T-helper 17 cell (primary cell): ENCODE measurements at places on chromosomes 3 and 15. TPM values are rescaled to one million over a fixed set of nuclear protein-coding genes. Genes with fewer than 3 reads are reported as not detected.

DNA sequence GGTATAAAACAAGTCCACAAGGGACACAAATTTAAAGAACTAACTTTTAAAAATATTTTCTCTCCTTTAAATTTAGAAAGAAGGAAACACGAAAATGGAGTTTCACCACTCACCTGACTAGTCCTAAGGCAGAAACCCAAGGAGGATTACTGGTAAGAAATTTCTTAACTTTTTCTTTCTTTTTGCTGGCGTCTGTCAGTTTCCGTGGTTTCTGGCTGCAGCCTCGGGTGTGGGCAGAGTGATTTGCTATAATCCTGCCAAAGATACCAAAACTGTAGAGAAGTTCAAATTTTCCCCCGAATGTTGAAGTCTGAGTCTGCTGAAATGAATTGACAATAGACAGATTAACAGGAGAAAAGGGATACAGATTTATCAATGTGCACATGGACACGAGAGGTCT is 843.6 kb upstream of the ALCAM start:
- no peak for DNase-seq

DNA sequence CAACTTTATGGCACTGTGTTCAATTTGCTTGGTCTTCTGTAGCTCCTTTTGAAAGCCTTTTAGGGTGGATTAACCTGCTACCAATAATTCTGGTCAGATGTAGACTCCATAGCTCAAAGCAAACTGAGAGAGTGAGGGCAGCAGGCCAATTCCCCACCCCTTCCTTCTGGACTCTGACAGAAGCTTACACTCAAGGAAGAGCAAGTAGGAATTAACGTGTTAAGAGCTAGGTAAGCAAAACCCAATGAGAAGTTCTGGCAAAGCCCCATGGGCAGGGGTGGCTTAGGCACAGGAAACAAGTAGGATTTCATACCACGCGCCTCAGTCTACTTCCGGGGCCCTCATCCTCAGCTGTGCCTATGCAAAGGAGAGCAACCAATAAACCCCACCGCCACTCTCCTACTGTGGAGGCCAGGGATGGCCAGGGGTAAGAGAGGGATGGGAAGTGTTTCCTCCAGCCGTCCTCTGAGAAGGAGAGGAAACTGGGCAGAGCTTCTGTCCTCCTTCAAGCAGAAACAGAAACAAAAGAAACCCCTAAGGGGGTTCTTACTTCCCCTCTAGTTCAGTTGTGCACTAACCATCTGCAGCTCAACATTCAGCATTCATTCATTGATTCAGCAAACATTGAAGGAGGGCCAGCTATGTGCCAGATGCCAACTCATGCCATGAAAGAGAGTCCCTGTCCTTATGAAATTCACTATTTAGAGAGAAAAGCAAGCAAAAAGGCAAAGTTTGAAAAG is 12.6 kb downstream of the CCR5 start:
- no peak for DNase-seq

DNA sequence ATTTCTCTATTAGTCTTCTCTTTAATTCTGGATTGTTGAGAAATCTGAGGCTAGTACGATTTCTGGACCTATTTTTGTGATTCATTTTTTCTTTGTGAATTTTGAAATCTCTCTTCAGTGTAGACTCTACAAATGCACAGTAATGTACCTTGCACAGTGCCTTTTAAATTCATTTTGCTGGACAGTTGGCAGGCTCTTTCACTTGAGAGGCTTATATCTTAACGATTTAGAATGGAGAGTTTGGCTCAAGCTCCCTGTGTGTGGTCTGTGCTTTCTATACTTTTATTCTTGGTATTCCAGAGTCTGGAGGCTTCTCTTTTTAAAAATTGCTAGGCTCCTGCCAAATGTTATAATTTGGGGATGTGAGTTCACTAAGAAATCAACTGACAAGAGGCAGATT is 8.8 kb downstream of the CRYBG3 start:
- no peak for DNase-seq

- no peak for DNase-seq
Measured at GRCh38 chr3:83523470-83524073, 1435.2 kb upstream of the CADM2 start.

DNA sequence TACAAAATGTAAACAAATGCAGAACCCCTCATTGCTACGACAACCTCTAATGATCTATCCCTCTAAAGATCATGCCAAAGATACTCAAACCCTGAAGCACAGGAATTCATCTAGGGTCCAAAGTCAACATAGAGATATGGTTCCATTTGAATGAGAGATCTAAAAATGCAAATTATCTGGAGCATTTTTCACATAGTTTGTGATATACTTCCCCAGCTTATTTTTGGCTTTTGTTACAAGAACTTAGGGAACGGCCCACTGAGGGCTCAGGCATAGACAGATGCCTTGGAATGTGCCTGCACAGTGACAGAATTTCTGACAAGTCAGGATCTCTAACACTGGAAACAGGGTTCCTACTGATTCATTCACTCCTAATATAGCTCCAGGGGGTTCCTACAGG is 258.9 kb upstream of the THBS1 start:
- DNase-seq = no peak

DNA sequence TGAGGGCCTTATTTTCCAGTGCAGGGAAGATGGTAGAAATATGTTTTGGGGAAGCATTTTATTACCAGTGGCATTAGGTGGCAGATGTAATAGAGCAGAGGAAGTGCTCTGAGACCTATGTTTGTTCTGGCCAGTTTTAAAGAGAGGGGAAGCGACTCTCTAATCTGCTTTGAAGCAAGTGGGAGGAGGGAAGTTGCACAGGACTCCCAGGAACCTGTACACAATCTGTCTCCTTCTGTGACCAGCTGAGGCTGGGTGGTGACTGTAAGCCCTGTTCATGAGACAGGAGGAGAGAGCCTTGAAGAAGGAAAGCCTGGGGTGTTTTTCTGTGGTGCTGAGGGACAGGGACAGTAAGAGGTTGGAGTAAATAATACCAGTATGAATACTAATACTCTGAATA is 60.5 kb downstream of the LPP start:
- DNase-seq = no peak

- no peak for DNase-seq
Measured at GRCh38 chr3:47380026-47380600, 708 bp upstream of the PTPN23 start.

DNA sequence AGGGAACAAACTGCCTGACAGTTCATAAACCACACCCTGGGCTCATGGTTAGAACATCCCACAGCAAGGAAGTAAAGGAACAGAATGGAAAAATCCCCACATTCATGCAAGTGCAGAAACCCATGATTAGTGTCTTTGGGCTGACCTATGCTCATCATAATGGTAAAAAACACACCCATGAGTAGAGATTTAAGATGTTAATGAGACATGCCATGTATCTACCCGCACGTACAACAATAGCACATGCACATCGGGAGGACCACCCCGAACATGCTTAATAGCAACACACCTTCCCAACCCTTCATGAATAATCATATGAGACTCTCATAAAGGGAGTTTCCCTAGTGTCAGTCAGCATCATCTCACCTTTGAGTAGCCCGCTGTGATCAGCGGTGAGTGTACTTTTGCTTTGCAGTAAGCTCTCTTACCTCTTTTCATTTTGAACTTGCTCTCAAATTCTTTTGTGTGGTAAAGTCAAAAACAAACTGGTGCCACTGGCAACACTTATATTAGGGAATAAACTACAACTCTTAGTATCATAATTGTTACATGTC is 23.2 kb downstream of the ZBED2 start:
- no peak for DNase-seq

DNA sequence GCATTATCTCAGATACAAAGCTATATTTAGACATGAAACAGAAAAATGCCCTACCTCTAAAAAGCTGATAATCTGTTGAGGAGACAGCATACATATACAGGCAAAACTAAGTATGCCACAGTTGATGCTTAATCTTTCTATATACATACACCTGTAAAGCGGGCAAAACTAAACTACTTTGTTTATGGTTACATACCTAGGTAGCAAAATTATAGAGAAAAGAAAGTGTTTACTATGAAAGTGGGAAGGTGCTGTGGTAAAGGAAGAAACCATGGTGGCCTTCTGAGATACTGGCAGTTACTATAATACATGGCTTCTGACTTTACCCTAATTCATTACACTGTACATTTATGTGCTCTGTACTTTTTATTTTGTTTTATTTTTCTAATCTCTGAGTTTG is 36.0 kb upstream of the NR1I2 start:
- DNase-seq = no peak

DNA sequence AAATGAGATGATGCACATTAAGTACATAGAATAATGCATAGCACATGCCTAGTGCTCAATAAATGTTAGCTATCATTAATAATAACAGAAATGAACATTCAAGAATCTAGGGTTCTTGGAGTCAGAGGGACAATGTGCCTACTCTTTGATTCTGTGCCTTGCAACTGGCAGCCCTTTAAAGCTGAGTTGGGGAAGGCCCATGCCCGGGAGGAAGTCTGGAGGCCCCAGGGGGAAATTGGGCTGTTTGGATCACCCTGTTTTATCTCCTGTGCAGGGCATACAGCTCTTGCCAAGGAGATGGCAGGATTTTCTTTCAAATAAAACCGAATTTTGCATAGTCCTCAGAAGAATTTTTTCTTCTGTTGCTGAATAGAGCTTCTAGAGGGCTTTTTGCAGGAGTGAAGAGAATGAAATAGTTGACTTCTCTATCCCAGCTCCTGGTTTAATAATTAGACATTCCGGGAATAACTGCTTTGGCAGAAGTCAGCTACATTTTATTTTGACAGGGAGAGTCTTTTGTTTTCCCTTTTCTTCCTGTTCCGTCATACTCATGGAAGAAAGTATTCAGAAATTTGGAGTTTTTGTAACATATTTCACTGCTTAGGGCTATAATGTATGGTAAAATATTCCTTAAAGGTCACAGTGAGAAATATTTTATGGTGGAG is 18.0 kb upstream of the KCNAB1 start:
- DNase-seq = no peak

- no peak for DNase-seq
Measured at GRCh38 chr3:181363231-181363630, 348.5 kb upstream of the SOX2 start.

DNA sequence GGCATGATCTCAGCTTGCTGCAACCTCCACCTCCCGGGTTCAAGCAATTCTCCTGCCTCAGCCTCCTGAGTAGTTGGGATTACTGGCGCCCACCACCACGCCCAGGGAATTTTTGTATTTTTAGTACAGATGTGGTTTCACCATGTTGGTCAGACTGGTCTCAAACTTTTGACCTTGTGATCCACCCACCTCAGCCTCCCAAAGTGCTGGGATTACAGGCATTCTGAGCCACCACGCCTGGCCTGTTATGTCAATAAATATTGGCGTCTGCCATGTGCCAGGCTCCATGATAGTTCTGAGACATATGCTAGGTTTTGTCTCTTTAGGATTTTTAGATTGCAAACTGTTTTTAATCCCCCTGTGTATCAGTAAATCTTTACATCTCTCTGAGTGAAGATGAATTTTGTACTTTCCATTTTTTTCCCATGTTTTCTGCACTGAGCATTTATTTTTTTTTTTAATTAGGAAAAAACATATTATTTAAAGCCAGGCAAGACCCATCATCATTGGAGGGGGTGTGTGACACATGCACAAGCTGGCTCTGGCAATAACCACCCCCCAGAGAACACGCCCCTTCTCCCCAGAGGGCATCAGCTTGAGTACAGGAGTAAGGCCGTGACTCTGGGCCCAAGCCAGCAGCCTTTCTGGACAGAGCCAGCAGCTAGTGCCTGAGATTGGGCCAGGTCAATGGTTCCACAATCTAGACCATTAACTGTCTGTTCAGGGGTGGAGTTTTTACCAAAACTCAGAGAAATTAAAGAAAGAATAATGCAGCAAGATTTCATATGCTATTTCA is 51.0 kb upstream of the ATP1B3 start:
- no peak for DNase-seq

- no peak for DNase-seq
Measured at GRCh38 chr3:116413319-116413718, 32.0 kb downstream of the LSAMP start.

DNA sequence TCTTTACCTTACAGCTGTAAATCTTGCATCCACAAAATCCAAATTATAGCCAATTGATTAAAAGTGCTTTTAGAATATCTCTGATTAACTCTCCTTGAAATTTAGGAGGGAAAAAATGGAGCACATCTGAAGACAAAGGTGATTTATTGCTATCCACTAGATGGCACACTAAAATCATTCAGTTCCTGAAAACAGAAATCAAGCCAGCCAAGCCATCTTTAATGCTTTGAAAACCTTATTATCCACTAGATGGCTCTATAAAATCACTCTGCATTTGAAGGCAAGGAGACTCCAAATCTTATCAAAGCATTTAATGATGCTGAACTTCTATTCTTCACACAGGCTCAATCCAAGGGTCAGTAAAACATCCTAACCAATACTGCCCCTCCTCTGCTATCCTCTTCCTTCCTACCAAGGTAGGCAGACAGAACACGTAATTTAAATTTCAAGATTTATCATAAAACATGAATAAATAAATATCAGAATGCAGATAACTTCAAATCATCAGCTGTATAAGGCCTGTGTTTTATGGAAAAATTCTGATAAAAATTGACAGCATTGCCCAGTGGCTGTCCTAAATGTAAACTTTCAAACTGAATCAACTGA is 48.4 kb downstream of the GOLIM4 start:
- no peak for DNase-seq

GRCh38 chr3:154660811-154661210 is 230.8 kb upstream of the GPR149 start:
- DNase-seq = no peak

DNA sequence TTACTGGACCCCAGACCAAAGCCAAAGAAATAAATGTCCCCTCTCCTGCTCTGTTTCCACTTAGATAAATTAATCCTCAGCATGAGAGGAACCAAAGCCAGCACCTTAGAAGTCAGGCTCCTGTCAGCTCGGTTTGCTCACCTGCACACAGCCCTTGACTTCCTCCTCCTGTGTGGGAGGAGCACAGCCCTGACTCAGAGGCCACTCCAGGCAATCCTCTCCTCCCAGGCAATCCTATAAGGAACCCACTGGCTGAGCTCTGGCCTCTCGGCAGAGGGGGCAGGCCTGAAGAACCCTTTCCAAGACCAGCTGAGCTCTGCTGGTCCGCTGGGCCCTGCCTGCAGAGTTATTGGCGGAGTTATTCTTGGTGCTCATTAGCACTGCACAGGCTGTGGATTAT is 30.8 kb downstream of the LIPC start:
- DNase-seq = no peak

DNA sequence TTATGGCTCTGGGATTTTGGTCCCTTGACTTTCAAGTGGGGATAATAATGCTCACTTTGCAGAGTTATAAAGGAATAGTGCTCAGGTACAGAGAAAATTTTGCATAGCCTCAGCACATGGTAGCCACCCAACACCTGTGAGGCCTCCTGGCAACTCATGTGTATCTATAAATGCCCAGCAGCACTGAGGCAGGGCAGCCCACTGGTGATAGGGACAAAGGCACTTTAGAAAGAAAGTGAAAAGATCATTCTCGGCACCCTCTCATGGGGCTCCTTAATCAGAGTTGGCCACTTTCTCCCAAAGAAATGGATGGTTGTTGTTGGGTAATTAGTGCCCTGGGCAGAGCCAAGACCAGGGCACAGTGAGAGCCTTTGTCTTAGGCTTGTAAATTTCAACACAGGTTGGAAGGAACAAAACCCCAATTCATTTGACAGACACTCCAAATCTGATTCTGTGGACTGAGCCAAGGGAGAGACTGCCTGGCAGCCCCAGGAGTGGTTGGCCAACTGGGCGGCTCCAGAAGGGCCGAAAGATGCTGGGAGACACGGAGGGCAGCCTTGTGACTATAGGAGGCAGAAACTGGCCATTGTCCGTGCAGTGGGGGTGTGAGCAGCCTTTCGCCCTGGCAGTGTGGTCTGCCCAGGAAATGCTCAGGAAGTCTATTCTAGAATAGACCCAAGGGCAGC is 213.2 kb upstream of the RGMA start:
- DNase-seq = no peak

Gene FRMD5
- total RNA-seq = not detected

Gene USP50
- 0.76 TPM for total RNA-seq

Gene GALNT15
- total RNA-seq = not detected

Gene HYPK
- 15.7 TPM for total RNA-seq

Gene CHP1
- 31.6 TPM for total RNA-seq

Gene CKMT1B
- not detected for total RNA-seq

Gene DAZL
- total RNA-seq = not detected
